Caki2 (cell line): ENCODE measurements at places on chromosomes 2 and 18.

DNA sequence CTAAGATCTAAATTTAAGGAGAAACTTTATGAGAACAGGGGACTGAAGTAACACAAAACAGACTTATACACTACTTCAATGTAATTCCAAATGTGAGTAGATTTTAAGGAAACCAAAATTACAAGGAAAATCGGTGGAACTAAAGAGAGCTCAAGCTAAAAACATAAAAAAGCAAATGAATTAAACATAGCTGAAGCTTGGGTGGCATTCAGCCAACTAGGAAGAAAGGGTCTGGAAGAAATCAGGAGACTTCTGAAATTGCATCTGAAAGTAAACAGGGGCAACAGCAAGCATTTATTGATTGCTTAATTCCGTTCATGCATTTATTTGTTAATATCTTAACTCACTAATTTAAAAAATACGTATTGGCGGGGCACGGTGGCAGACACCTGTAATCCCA lies 727.3 kb upstream of the PKDCC start:
- no peak for DNase-seq

DNA sequence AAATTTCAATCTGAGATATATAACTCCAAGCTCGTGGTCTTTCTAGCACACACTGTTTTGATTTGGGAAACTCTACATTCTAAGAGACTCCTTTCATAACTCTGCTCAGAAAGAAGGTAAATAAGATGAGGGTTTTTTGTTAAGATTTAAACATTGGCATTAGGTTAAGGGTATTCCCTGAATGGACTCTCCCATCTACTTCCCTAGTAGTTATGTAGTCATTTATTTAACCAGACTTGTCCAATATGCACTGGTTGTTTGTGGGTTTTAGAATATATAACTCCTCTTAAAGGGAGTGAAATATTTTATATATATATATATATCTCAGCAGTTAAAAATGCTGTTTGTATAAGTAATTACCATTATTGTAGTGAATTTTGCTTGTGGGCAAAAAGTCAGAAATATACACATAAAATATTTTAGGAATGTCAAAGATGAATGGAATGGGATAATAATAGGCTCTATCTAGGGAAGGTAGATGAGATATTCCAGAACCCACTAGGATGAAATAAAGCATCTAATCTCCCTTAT lies 61.5 kb upstream of the WDR75 start:
- DNase-seq, result peak; percentile 11

DNA sequence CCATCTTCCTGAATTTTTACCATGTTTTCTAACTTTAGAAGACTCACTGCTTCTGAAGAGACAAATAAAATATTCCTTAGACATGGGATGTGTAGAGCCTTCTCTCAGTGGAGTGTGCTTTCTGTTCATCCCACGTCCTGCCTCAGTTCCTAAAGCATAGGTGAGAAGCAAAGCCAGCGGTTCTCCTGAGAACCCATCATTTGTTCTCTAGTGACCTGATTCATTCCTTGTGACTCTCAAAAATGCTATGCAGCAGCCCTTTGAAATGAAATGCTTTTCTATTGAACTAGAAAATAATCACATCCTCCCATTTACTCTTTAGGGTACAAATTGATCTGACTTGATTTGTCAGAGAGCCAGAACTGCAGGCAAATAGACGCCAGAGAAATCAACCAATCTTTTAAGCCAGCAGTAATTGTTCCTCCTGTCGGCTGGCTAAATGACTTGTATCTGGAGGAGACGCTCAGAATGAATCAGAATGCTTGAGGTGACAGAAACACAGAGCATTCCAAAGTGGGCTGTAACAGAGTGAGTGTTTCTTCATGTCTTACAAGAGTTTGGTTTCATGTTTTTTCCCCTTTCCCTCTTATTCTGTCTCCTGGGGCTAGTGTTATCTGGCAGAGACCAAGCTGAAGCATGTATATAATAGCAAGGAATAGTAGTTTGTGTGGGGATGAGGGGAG lies 81.3 kb upstream of the TMEM178A start:
- DNase-seq, result no peak

GRCh38 chr2:204027091-204027490 lies 90.5 kb downstream of the ICOS start:
- DNase-seq, result no peak

DNA sequence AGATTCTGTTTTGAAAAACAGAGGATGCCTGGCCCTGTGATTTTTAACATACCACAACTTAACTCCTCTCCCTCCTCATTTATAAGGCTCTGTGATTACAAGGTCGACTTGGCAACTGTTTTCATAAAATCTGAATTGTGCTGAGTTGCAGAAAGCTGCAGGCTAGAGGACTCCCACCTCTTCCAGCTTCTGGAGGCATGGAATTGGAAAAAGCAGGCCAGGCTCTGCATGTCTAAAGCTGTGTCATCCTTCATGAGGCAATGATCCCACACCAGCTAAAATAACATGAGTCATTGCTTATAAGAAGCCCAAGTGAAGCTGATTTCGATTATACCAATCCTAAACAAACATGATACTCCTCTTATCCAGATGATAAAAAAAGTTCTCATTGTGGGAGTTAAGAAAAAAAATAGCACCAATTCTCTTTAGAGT lies 11.7 kb downstream of the ARHGAP28 start:
- DNase-seq, result peak; percentile 83

DNA sequence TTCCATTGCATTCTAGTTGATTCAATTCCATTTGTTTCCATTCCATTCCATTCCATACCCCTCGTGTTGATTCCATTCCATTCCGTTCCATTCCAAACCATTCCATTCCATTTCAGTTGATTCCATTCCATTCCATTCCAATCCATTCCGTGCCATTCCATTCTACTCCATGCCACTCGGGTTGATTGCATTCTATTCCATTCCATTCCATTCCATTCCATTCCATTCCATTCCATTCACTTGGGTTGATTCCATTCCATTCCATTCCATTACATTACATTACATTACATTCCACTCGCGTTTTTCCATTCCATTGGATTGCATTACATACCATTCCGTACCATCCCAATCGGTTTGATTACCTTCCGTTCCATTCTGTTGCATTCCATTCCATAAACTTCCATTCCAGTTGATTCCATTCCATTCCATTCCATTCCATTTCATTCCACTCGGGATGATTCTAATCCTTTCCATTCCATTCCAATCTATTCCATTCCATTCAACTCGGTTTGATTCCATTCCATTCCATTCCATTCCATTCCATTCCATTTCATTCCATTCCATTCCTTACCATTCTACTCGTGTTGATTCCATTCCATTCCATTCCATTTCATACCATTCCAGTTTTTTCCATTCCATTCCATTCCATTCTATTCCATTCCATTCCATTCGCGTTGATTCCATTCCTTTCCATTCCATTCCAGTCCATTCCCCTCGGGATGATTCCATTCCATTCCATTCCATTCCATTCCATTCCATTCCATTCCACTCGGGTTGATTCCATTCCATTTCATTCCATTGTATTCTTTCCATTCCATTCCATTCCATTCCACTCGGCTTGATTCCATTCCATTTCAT lies 1140.4 kb downstream of the RPIA start:
- DNase-seq, result no peak

DNA sequence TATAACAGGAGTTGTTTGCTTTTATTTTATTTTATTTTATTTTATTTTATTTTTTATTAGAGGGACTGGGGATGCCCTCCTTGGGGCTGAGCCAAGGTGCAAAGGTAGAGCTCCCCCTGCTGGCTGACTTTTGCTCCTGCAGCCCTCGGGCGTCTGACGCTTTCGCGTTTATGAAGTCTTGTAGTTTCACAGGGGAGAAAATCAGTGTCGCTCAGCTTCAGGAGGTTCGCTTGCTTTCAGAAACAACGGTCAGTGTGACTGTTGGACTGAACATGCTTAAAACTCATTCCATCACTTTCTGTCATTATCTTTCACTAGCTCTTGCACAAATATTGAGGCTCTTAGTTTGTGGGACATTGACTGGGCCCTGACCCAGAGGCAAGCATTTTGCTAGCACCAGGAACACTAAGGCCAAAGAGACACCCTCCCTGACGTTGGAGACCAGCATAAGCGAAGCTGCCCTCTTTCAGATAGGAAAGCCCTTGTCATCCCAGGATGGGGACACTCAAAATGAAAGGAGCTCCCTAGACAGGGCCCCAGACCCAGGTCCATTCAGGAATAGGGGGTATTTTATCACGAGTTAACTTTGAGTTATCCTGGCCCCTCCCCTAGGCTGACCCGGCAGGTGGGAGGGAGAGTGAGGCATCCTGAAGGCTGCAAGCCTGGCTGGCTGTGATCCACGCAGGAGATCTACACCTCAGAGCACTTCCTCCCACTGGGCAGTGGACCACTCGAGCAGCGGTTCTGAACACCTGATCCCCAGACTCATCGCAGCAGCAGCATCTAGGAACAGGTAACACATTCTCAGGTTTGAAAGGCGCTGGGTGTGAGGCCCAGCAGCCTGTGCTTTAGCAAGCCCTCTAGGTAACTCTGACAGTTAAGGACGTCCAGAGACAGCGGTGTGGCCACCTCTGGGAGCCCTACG lies 34.4 kb downstream of the LGALSL start:
- DNase-seq, result peak; percentile 39

DNA sequence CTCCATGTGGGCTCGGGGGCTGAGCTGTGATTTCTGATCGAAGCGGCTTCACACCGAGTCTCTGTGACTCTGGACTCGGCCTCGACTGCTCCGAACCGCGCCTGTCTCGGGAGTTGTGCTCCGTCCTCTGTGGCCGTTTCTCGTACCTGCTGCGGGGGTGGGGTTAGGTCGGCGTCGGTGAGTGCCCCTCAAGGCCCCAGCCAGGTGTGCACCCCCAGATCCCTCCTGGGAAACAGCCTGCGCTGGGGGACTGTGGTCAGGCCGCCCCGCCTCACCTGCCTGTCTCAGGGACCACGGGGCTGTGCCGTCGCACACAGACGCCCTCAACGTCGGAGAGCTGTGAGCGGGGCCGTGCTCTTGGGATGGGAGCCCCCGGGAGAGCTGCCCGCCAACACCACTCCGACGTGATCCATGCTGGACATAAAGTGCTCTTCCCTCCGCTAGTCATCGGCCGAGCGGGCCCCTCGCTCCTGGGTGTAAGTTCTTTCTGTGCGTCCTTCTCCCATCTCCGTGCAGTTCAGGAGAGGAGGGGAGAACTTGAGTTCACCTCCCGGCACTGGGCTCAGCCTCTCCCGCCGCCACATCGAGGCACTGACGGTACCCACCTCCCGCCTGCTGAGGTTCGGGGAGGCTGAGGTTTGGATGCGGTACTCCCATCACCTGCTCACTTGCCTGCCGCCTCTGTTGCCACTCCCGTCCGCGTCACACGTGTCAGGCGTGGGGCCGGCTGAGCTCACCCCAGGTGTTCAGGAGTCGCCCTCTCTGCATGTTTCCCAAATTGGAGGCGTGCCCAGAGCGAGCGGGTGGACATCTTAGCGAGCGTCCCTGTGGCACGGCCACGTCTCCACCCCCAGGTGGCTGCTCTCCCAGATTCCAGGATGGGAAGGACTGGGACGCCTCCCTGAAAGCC lies 55.7 kb downstream of the CTDP1 start:
- DNase-seq, result no peak

DNA sequence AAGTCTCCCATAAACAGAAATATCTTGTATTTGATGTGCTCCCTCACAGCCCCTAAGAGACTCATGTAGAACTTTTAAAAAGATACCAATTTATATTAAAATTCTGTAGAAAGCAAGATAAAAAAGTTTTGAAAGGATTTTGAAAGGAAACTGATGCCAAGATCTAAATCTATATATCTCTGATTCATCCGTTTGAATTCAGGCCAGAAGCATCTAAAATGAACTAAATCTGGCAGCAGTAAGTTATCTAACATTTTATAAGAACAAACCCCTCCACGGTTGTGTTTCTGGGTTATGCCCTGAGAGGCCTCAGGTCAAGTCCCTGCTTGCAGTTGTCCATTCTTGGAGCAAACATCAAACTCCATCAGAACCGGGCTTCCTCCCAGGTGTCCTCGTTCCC lies 165.8 kb downstream of the FBXO15 start:
- no peak for DNase-seq

GRCh38 chr2:196987649-196988364 lies 61.3 kb upstream of the PGAP1 start:
- peak; percentile 94 for DNase-seq

GRCh38 chr2:202039278-202040078 lies 5.8 kb downstream of the FZD7 start:
- no peak for DNase-seq

DNA sequence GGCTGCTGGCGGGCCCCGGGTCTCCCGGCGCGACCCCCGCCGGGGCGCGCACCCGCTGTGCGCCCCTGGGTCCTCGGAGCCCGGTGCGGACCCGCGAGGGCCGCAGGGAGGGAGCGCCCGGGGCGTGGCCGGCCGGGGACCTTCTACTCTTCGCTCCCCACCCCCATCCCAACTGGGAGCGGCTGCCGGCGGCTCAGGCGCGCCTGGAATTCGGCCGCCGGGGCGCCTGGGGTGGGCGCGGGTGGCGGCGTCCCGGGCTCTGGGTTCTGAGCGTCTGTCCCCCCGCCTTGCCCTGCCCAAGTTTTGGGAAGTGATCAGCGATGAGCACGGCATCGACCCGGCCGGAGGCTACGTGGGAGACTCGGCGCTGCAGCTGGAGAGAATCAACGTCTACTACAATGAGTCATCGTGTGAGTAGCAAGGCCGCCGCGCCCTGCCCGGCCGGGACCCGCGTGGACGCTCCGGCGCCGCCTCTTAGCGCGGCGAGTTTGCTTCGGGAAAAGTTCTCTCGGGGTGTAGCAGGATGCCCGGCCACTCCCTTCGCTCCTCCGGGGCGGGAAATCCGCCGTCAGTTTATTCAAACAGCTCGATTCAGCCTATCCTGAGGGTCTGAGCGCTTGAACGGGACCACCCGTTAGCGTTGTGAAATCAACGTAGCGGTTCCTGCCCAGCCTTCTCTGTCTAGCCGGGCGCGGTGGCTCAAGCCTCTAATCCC lies 502 bp downstream of the TUBB6 start:
- DNase-seq, result peak; percentile 88

DNA sequence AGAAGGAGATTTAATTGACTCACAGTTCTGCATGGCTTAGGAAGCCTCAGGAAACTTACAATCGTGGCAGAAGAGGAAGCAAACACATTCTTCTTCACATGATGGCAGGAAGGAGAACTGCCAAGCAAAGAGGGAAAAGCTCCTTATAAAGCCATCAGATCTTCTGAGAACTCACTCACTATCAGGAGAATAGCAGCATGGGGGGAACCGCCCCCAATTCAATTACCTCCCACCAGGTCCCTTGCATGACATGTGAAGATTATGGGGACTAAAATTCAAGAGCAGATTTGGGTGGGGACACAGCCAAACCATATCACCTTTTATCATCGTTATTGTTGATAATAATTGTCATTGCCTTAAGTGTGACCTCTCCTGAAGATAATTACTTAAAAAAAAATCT lies 197.9 kb upstream of the SLC14A2 start:
- no peak for DNase-seq

- DNase-seq, result no peak
Observed at GRCh38 chr2:158773121-158773520, 22.0 kb upstream of the DAPL1 start.

GRCh38 chr2:160194946-160195345 lies 5.1 kb downstream of the ITGB6 start:
- no peak for DNase-seq

GRCh38 chr2:166060191-166060590 lies 67.6 kb downstream of the SCN1A start:
- DNase-seq, result no peak
